Effector CD8-positive, alpha-beta T cell (primary cell): ENCODE measurements at places on chromosomes 3 and 15.

DNA sequence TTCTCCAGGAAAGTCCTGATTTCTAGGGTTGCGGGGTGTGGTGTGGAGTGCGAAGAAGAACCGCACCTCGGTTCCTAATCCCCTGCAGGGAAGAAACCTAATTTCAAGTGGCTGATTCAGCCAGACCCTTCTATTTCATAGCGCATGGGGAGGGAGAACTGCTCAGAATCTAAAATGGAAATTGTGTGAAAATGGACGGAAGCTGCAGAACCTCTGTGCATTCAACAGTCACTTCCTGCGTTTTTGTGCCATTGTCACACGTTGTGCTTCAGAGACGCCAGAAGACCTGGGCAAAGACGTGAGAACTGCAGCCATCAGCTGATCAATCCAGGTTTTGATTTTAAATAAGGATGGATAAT, 1.2 kb downstream of the SIDT1 start:
- DNase-seq, result peak; percentile 8

DNA sequence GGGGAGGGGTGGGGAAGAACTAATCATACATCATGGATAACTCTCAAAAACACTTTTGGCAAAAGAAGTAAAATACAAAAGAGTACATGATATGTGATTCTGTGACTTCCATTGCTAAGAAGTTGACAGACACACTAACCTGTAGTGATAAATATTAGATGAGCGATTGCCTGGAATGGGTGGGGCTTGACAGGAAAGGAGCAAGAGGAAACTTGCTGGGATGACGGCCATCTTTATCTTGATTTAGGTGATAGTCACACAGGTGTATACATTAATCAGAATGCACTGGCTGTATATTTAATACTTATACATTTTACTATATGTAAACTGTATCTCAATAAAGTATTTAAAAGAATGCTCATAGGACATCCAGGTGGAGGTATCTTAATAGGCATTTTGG, 13.1 kb downstream of the PARL start:
- DNase-seq, result no peak

GRCh38 chr3:170746175-170746942, 123.6 kb downstream of the RPL22L1 start:
- no peak for DNase-seq

GRCh38 chr3:167976516-167977361, 119.0 kb downstream of the GOLIM4 start:
- DNase-seq, result no peak

DNA sequence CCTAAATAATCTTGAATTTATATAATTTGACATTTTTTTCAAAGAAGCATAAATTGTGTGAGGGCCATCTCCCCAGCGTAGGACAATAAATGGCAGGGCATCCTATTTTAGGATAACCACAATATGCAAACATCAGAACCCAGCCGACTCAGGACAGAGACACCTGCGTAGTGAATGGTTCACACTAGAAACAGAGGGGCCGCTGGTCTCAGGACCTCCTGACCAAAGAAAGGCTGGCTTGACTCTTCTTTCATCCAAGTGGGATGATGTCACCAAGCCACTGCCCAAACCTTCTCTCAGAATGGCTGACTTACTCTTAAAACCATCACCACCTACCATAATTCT, 162.1 kb downstream of the FOXP1 start:
- DNase-seq, result no peak

DNA sequence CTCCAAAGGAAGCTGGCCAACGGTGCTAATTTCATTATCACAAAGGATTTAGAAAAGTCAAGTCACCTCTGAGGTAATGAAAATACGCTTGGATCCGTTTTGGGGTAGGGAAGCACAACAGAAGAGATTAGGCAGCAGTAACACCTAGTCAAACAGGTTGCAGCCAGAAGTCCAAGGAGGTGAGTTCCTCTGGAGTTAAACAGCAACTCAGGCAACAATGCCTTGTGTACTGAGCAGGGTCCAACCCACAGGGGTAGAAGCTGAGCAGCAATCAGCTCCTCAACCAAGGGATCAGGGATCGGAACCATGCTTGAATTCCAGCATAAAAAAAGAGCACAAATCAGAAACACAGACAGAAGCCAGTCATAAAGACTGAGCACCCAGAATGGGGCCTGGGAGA, 88.1 kb upstream of the SPRED1 start:
- DNase-seq, result no peak

DNA sequence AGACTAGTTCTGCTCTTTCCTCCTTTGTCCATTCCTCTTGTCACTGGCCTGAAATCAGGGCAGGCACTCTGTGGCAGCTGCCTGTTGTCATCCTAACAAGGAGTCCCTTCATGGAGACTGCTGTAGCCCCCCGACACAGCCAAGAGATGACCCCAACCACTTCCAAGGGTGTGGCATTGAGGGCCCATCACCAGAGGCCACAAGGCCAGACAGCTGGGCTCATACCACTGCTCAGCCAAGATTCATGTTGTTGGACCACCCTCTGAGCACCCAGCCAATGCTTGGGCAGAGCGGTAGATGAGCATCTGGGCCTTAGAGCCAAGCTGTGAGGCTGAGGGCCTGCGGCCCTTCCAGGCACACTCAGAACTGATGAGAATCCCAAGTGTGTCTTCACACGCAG, 85.4 kb downstream of the EPHB1 start:
- DNase-seq, result no peak

DNA sequence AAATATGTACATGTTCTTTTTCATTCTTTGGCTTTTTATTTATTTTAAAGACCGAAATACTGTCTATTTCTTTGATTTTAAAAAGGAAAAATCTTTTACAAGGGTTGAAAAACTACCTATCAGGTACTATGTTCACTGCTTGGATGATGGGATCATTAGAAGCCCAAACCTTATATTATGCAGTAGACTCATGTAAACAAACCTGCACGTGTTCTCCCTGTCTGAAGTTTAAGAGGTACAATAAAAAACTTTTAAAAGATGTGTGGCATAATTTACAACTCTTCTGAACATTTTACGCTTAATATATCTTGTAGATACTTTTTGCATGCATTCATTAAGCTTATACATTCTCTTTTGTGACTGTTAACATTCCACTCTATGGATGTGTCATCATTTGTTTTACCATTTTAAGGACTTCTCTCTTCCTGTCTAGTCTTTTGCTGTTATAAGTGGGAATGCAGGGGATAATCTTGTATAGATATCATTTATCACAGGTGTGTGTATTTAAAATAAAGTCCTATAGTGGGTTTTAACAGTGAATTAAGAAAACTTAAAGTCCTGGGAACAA, 6.2 kb downstream of the MGA start:
- no peak for DNase-seq

DNA sequence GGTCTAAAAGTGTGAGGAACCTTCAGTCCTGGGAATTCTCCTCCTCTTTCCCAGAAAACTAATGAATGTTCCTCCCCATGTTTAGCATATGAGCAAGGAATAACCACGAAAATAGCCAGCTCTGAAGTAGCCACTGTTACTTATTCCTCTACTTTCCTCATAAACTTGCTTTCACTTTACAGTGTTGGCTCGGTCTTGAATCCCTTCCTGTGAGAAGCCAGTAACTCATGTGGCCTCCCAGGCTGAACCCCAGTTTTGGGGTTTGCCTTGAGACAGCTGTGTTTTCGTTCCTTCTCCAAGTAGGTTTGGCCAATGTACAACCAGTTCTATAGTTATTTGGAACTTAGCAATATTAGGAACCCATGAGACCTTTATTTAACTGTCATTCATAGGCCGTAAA, 195.0 kb downstream of the CNTN6 start:
- no peak for DNase-seq

DNA sequence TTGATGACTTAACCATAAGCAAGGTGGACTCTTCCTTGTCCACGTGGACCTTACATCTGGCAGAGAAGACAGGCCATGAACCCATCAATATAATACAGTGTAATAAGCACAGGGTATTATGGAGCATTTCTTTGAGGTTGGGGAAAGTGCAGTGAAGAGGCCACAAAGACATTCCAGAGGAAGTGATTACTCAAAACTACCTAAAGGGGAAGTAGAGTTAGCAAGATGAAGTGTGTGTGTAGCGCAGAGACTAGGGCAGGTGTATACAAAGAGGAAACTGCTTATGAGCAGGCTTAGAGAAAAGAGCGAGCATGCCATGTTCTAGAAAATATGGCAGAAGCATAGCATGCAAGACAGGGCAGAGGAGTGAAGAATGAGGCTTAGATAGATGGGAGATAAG, 17.9 kb downstream of the CP start:
- no peak for DNase-seq

DNA sequence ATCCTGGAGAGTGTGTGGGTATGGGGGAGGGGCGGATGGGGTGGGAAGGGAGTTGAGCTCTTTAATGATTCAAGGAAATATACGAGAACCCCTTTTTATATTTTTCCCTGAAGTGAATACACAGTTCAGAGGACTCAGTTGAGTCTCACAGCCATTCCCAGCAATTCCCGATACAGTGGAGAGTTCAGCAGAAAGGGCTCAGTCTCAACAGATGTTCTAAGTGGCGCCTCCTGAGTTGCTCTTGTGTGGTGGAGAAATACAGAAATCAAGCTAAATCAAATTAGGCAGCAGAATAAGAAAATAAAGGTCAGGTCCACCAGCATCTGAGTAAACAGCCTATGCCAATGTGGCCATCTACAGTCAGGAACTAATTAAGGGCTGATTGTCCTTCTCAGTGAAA, 372.1 kb downstream of the NR2F2 start:
- no peak for DNase-seq
